Vagina (tissue), 2 donors: ENCODE measurements at places on chromosomes 4 and X.

GRCh38 chr4:106830879-106831278 lies 205.2 kb downstream of the DKK2 start:
- DNase-seq, result no peak

DNA sequence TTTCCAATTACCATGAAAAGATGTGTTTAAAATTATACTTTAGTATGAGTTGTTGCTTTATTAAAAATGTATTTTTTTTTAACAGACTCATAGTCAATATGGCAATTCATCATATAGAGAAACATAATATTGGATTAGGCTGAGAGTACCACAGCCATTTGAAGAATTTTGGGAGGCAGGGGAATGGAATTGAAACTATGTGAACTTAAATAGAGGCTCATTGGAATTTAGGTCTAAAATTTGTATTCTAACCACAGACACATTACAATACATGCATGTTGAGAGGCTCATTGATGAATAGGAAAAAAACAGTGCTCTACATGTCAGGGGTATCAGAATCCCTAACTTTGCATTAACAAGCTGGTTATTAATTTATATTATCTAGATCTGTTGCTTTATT lies 269.6 kb downstream of the DKK2 start:
- DNase-seq, result no peak

DNA sequence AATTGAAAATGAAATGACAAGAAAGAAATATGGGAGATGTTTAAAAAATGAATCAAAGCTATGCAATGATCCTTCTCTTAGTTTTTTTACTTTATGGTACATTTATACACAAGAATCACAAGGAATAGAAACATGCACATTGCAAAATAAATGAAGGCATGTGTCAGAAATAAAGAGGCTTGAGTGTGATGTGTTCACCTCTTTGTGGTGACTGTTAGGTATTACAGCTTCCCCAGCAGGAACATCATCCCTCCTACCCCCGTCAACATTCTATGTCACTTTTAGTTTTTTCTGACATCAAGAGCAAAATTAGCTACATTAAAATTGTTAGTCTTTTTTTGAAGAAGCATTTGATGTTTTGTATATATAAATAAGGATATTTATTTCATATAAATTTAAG lies 214.8 kb downstream of the SLC4A4 start:
- no peak for DNase-seq

- no peak for DNase-seq
These were observed 278.3 kb downstream of the PCDH18 start for GRCh38 chr4:137253949-137254348.

GRCh38 chr4:110629214-110629754 lies 6.4 kb upstream of the PITX2 start:
- no peak for DNase-seq

DNA sequence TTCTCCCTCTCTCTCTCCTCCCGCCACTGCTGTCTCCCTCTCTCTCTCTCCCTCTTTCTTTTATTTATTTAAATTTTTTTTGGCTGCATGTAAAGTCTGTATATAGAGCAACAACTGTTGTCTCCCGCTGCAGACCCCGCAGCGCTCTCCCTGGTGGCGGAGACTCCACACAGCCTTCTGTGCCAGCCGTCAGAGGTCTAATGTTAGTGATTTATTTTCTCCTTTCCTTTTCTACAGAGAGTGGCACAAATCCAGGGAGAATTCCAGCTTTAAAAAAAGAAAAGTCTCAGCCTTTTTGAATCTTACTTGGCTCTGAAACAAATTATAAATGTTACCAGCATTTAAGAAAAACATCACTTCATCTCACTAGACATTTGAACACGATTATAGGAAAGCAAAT lies 106.2 kb downstream of the FAM9B start:
- DNase-seq, result no peak

DNA sequence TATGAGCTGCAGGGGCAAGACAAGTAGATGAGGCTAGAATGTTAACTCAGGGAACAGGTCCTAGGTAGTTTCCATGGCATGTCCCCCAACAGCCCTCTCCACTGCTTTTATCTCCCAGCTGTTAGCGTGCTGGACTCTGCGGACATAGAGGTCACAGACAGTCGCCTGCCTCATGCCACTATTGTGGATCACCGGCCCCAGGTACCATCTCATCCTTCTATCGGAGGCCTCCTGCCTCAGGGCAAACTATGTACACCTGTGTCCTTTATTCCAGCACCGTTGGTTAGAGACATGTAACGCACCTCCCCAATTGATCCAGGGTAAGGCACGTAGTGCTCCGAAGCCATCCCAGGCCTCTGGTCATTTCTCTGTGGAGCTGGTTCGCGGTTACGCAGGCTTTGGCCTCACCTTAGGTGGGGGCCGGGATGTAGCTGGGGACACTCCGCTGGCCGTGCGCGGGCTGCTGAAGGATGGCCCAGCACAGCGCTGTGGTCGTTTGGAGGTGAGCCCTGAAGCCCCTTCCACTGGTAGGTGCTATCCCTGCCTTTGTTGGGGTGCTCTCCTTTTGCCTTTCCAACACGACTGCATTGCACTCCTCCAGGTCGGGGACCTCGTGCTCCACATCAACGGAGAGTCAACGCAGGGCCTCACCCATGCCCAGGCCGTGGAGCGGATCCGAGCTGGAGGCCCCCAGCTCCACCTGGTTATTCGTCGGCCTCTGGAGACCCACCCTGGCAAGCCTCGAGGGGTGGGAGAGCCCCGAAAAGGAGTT lies 2.2 kb downstream of the MAGIX start:
- no peak for DNase-seq

DNA sequence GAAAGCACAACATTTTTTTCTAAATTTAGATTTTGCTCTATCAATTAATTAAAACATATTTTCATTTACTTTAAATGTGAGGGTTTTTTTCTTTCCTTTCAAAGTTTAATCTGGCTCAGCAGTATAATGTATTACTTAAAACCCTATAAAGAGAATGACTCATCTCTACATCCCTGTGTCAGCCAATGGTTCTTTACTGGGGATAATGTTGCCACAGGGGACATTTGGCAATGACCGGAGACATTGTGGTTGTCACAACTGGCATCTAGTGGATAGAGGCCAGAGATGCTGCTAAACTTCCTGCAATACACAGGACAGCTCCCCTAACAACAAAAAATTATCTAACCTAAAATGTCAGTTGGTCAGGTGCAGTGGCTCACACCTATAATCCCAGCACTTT lies 53.8 kb downstream of the SYNPO2 start:
- no peak for DNase-seq
